ENCODE measurements at places on chromosomes 3 and 15. TPM values are rescaled to one million over a fixed set of nuclear protein-coding genes. Genes with fewer than 3 reads are reported as not detected.
A peak's percentile ranks its signal among the peaks of the same experiment; 100 is the strongest.

- no peak for DNase-seq
Observed at GRCh38 chr3:98560911-98561310, 29.1 kb downstream of the GPR15 start.

DNA sequence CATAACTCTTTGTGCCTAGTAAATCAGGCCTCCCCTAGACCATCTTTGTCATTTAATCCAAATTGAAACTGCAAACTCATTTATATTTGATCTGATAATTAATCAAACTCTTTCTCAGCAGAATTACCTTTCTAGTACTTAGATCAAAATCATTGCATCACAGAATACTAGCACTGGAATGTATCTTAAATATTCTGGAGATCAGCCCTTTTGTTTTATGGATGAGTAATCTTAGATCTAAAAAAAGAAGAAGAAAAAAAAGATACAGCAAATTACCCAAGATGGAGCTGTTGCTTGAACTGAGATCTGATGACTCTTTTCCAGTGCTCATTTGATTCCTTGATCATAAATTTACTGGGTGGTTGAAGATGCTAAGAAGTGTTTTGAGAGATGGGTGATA lies 47.9 kb downstream of the NAALADL2 start:
- DNase-seq = no peak

- no peak for DNase-seq
Observed at GRCh38 chr15:89767411-89767915, 8.7 kb upstream of the MESP2 start.

DNA sequence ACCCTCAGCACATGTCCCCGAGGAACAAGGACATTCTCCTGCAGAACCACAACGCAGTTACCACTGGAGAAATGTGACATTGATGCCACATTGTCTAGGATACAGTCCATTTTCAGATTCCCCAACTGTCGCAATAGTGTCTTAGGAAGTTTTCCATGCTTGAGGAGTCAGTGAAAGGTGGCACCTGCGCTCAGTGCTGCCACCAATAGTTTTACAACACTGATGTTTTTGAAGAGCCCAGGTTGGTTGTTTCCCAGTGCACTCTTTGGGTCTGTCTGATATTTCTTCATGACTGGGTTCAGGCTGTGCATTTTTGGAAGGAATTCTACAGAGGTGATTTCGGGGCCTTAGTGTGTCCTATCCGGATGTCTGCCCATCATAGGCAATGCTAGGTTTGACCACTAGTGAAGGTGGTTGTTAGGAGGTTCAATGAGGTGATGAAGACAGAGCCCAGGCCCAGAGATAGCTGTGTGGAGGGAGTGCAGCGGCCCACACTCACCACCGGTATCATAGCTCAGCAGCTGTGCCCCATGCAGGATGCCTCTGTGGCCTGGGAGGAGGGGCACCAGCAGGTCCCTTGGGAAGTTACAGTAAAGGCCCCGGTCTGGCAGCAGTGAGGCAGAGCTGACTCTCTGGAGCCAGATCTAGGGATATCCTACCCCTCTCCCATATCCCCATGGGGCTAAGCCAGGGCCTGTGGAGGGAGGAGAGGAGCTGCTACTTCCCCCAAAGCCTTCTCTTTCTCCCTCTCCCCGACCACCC lies 96.6 kb downstream of the DNAJB8 start:
- DNase-seq = peak; percentile 19

DNA sequence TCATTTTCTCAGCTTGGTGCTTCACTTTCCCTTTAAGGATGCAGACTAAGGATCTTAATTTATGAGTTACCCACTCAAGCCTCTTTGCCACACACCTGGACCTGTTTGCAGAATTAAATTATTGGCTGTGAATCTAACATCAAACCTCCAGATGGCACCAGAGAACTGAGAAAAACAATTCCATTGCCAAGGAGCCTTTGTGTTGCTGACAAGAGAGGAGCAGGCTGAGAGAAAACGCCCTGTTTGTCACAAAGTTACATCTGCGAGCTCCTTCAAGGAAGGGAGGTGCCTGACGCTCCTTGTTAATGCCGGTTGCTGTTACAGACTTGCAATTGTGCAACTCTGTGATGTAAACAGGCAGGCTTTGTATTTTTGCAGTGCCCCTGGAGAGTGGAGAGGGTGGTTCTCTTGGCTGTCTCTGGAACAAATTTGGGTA lies 36.3 kb upstream of the TMC3 start:
- DNase-seq = peak; percentile 42

- no peak for DNase-seq
Observed at GRCh38 chr3:59885899-59886400, 836.1 kb upstream of the CFAP20DC start.

DNA sequence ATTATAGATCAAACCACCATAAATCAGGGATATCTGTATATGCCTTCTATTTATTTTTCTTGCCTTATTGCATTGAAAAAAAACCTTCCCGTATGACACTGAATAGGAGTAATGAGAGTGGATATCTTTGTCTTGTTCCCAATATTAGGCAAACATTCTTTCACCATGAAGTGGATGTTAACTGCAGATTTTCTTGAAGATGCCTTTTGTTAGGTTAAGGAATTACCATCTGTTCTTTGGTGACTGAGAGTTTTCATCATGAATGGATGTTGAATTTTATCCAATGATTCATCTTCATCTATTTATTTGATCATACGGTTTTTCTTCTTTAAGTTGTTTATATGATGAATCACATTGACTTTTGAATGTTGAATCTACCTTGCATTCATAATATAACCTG lies 47.1 kb upstream of the MECOM start:
- DNase-seq = no peak

DNA sequence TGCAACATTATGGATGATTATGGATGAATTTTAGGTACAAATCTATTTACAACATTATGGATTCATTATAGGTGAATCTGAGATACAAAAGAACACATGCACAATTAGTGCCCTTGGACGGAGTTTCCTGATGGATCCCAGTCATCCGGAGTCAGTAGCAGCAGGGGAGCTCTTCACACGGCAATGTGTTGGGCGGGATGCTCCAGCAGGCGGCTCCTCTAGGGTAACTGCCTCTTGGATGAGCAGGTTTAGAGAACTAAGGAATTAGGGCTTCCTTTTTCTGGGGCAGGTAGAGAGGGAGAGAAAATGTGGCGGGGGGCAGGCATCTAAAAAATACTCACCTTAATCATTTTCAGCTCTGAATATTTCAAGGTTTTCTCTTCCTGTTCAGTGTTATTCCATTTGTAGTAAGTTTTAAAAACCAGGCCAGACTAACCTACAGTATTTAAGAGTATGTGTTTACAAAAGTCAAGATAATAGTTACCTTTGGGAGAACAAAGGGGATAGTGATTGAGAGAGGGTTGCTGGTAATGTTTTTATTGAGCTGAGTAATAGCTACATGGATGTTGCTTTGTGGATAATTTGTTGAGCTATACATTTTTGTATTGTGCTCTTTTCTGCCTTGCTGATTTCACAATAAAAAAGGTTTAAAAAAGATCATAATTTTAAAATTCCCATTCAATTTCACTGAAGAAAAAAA lies 27.4 kb upstream of the GOLM2 start:
- DNase-seq = no peak

Gene NLGN1
- 13.7 TPM for total RNA-seq

DNA sequence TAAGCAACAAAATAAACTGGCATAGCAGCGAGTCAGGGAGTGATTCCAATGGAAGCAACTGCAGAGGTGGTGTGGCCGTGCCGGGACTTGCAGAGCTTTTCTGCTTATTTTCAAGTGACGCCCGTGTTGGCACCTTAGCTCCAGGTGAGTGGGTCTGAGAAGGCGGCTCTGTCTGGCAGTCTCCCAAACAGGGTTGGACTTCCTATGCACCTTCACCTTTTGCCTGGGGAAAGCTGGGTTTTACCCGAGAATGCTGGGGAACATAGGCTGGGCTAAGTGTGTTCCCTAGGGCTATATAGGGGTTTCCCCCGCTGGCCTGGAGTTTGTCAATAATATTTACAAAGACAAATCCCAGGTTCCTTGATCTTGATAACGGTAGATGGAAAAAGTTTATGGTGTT lies 179.9 kb upstream of the TBL1XR1 start:
- no peak for DNase-seq

DNA sequence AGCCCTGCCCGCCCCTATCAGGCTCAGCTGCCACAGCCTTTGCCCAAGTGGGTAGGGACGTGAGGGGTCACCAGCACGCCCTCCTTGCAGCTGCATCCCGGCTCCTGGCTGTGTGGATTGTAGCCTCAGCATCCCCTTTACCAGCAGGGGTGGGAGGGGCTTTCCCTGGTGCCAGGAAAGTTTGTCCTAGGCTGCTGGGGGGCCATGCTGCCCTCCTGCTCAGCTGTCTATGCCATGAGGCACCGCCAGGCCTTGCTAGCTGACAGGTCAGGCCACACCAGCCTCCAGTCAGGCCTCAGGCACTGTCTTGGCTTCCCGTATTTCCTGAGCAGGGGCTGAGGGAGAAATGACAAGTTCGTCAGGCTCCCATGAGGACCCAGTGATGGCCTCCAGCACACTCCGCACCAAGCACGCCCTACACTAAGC lies 32.3 kb downstream of the TKT start:
- DNase-seq = no peak

GRCh38 chr3:64300790-64301423 lies 75.6 kb upstream of the PRICKLE2 start:
- no peak for DNase-seq

- DNase-seq = no peak
Observed at GRCh38 chr15:101126618-101127505, 125.0 kb downstream of the CHSY1 start.

GRCh38 chr15:92429378-92430068 lies 35.8 kb downstream of the ST8SIA2 start:
- DNase-seq = no peak

DNA sequence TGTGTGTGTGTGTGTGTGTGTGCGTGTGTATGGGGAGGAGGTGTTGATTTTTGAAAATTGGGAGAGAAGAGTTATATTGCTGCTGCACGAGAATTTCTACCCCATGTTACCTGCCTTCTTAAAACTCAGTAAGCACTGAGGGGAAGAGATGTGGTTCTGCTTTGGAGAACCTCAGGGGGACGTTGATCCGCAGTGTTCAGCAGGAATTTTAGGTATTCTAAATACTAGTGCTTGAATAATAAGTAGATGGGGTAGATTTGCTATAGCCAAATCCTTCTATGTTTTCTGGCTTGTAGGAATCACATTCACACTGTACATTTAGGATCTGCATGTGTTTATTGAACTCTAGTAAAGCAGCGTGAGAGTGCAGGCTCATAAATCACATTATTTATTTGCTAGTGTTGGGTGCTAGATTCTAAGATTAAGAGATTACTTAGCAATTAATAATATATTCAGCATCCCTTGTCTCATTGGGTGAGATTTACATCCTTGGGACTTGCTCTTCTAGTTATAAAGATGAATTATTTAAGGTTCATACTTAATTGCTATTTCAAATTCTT lies 268.1 kb downstream of the MFSD1 start:
- no peak for DNase-seq

GRCh38 chr3:99269606-99270351 lies 368.3 kb upstream of the DCBLD2 start:
- peak; percentile 25 for DNase-seq

Gene MED12L
- total RNA-seq = 0.82 TPM

DNA sequence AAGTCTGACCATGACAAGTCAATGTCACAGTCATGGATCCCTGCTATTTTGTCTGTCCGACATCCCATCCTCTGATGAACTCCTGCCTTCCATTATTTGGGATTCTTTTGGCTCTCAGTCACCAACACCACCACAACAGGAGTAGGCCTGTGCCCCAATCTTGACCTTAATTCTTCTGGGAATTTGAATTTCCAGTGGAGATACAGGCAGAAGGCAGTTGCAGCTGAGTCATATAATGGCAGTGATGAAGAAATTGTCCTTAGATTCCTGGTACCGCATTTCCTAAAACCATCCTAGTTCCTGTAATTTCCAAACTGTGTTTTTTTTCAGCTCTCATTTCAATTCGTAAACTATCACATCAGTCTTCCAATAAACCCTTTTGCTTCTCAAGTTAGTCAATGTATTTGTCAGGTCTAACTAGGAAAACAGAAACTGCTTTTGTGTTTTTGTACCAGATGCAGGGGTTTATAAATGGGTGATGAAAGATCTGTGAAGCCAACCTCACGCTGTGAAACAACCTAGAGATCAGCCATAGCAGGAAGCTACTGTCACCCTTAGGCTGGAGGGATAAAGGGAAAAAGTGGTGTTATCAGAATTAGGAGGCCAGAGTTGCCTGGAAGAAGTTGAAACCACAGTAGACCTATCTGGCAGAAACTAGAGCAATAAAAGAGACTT lies 126.3 kb upstream of the TMEM108 start:
- DNase-seq = no peak

Gene SAMMSON
- total RNA-seq = not detected

GRCh38 chr15:94287794-94288246 lies 56.5 kb downstream of the MCTP2 start:
- DNase-seq = no peak

GRCh38 chr15:40092256-40092978 lies 16.3 kb downstream of the BMF start:
- DNase-seq = peak; percentile 70

Gene MST1R
- total RNA-seq = 1.7 TPM

Gene VWA5B2
- not detected for total RNA-seq

Gene SUCNR1
- total RNA-seq = 0.30 TPM

Gene COL6A5
- not detected for total RNA-seq

GRCh38 chr3:5974630-5975322 lies 787.3 kb downstream of the EDEM1 start:
- DNase-seq = no peak

Gene PLOD2
- total RNA-seq = 21.1 TPM

DNA sequence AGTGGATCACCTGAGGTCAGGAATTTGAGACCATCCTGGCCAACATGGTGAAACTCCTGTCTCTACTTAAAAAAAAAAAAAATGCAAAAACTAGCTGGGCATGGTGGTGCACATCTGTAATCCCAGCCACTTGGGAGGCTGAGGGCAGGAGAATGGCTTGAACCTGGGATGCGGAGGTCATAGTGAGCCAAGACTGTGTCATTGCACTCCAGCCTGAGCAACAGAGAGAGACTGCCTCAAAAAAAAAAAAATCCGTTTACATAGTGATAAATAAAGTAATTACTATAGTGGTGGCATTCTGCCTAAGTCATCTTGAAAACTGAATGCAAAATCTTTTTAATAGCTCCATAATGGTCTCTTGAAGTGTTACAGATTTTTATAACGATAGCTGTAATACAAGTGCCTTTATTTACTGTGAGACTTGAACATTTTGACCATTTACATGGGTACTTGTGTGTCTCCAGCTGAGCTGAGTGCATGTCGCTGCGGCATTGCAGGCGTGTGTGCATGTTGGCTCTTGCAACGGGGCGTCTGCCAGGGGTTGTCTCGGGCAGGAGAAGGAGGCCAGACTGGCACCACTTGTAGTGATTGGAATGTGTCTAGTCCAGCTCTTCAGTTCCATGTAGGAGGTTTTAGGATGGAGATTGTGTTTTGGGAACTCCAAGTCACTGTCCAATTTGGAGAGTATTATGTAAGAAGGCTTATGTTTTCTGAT lies 111.9 kb downstream of the IGF1R start:
- DNase-seq = peak; percentile 52

Gene NEK10
- 11.5 TPM for total RNA-seq

DNA sequence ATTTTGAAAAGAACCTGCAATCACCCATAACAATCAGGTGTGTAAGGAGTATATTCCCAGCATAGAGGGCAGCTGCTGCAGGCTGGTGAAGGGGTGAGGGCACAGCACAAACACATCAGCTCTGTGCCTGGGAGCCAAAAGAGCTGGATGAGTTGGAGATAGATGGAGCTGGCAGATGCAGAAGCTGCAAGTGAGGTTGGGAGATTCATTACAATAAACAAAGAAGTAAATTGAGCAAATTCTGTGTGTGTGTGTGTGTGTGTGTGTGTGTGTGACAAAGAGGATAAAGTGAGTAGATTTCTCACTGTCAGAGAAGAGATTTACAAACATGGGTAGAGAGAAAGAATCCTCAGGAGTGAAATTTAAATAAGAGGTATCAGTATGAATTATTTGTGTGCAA lies 994.7 kb downstream of the EPHA3 start:
- DNase-seq = no peak

Gene LSMEM2
- 27.7 TPM for total RNA-seq
